Type B pancreatic cell (in vitro differentiated cells): ENCODE measurements at places on chromosomes 6 and 20.

GRCh38 chr20:9294041-9294440, 220.3 kb upstream of the LAMP5 start:
- DNase-seq = no peak

DNA sequence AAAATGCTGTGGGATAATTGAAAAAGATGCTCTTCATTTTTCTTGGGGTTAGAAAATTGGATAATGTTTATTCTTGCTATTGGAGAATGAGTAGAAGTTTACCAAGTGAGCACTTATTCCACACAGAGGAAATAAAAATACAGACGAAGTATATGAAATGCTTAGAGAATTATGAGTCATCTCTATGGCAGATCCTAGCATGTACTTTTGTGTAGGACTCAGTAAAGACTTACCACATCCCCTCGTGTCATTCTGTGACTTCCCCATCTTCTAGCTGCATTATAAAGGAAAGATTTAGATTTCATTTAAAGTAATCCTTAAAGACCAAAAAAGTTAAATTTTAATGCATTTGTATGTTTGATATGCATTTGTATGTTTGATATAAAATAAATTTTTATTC, 685.6 kb downstream of the TBC1D32 start:
- no peak for DNase-seq

DNA sequence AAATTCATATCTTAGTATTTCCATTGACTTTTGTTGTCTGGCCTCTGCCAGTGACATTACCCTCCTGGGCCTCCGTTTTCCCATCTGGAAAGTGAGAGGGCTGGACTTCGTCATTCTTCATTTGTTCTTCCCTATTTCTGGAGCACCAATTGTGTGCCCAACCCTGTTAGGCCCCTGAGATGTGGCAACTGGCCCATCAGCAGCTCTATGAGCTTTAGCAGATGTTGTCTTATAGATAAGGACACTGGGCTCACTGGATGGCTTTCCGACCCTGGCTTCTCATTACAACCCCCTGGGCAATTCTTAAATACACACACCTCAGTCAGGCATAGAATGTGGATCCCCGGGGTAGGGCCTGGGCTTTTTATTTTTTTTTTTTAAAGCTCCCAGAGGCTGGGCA, 14.7 kb downstream of the PABPC1L start:
- no peak for DNase-seq

DNA sequence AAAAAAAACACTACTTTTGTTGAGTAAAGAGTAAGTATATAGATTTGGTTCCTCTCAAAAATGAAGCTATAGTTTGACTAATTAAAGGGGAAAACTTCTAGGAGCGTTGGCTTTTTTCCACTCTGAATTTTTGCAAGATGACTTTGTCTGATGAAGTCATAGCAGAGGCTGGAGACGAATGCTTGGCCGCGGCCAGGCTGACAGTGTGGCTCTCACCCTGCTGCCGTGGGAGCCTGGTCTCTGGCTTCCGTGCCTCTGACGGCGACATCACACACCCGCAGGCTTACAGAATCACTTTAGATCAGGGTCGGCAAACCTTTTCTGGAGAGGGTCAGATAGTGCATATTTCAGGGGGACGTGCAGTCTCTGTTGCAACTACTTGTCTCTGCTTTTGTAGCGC, 145.0 kb downstream of the PHACTR3 start:
- DNase-seq = no peak

GRCh38 chr6:79964607-79965081, 17.3 kb upstream of the ELOVL4 start:
- no peak for DNase-seq

- DNase-seq = no peak
Observed at GRCh38 chr6:166774292-166774691, 147.2 kb upstream of the RPS6KA2 start.

DNA sequence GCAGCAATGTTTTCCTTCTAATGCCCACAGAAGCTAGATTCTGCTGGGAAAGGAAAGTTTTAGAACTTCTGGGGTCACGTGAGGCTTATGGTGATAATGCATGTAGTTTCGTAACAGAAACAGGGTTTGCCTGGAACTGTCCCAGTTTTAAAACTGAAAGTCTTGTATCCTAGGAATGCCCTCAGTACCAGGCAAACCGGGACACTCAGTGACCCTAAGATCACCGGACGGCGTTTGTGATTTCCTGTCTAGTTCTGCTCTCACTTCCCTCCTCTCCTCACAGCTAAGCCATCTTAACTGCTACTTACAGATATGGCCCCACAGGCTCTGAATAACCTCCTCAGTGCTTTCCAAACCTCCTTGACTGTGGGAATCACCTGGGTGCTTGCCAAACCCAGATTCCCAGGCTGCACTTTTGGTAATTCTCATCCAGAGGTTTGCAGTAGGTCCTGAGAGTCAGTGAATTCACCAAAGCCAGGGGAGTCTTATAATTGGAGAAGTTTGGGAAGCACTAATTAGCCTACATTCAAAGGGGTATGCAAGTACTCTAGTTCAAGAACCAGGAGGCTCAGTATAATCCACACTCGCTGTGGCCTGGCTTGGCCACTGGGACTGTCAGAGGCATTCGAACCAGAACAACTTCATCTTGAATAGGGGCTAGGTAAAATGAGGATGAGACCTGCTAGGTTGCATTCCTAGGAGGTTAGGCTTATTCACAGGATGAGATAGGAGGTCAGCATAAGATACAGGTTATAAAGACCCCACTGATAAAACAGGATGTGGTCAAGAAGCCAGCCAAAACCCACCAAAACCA, 231.6 kb upstream of the MYLIP start:
- DNase-seq = no peak

- no peak for DNase-seq
Observed at GRCh38 chr6:106908386-106908840, 66.1 kb downstream of the CD24 start.

DNA sequence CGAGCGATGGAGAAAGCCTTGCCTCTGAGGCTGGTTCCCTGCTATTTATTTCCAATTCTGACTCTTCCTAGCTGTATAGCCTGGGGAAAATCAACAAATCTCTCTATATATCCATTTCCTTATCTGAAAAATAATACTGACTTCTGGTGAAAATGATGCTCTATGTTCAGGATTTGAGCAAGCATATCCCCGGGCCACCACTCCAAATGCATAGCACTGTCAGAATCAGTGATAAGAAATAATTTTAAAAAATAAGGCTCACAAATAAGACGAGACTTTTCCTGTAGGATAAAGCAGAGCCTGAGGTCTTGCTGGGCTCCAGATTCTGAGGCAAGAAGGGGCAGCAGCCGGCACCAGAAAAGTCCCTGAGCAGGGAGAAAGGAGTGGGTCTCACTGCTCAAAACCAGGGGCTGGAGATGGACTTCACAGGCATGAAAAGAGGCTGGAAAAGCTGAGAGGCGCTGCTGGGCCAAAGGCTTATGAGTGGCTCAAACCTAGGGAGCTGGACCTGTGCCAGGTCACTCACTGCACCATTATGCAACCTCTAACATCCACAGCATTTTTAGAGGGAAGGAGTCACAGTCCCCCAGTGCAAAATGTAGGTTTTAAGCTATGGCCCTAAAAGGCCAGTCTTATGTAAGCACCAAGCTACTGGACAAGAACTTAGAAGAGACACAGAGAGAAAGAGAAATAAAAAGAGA, 48.1 kb upstream of the SLC17A4 start:
- no peak for DNase-seq

GRCh38 chr6:134437376-134437775, 119.5 kb upstream of the SGK1 start:
- no peak for DNase-seq

DNA sequence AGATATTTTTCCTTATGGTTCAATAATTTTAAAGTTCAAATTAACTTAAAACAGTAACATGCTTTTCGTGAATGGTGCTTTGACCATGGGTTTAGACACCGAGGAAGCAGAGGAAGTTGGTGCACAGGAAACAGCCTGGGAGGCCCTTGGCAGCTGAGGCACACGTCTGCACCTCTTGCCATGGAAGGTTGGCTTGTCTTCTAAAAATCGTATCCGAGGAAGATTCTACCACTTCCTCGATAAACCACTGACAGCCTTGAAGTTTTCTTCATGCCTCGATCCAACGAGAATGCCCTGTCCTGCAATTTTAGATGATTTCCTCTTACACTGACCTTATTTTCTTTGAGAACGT, 12.2 kb downstream of the DLL1 start:
- no peak for DNase-seq

DNA sequence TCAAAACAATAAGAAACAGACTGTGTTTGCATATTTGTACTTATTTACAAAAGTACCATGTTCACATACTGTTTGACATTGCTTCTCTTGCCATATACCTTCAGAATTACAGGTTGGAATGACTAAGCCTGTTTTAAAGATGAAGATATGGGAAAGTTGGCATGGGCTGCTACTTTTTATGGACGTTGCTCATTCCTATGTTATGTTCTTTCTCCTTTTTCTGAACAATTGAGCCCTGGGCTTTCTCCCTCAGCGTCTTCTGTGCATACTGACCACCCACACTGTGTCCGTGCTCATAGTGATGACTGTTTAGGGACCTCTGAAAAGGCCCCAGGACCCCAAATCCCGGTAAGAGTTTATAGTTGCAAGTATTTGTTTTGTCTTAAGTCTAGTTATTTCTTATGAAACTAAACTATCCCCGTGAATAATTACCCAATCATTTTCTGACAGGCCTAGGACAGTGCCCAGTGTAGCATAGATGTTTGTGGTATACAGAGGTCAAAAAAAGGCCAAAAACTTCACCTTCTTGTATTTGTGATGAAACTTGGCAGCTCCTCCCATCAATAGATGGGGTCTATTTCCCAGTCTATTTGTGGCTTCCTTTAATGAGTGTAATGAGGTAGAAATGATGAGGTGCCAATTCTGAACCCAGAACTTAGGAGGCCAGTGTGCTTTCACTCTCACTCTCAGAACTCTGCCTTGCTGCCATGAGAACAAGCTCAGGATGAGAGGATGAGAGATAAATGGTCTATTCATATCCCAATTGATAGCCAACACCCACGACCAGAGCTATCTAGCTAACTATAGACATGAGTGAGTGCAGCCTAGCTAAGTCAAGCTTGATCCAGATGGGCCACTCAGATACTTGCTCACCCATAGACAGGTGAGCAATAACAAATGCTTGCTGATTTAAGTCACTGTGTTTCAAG, 40.9 kb downstream of the GSTA4 start:
- no peak for DNase-seq

DNA sequence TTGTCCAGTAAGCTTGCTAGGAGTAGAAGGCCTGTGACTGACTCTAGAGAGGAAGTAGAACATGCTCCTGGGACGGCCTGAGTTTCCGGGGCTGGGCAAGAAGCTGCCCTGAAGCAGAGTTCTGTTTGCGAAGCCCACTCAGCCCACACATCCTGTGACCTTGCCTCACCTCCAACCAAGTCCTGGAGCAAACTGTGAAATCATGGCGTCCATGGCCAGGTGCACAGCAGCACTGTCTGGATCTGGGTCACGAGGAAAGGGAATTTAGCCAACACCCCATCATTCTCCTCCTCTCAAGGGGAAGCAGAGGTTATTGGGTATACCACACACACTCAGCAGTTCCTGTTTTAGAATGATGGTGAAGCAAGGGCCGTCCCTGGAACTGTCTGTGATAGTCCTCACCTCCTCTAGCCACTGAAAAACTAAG, 87.5 kb downstream of the CRYBG1 start:
- DNase-seq = no peak

DNA sequence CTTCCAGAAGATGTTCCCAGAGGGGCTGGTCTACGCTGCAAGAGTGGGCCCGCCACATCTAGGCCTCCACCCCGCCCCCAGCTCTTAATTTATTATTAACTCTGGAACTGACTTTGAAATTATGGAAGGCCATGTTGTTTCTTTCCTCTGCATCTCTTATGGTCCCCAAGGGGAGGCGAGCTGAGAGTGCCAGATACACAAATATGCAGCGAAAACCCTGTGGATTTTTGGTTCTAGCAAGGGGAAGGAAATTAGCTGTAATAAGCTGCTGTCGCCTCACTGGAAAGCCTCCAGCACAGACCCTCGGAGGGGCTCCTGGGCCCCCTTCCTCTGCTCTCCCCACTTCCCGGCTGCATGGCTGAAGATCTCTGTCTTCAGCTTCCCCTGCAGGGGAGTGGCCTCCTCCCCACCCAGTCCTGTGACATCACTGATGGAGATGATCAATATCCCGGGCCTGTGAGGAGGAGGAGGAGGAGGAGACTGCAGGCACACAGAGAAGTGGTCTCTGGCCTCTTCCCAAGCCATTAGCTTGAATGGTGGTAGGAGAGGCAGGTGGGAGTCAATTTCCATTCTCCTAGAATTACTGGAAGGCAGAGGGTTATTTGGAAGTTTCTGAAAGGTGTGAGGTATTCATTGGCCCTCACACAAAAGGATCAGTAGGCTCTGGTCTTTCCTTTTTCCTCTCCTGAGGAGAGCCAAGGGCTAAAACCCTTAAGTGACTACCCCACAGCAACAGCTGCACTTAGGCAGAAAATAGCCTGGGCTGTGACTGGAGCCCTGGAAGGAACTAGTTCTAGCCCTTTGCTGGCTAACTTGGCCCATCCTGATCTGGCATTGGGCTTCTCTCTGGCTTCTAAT, 39.7 kb upstream of the CCDC167 start:
- no peak for DNase-seq

- no peak for DNase-seq
Observed at GRCh38 chr6:15475261-15475660, 187.6 kb downstream of the DTNBP1 start.

DNA sequence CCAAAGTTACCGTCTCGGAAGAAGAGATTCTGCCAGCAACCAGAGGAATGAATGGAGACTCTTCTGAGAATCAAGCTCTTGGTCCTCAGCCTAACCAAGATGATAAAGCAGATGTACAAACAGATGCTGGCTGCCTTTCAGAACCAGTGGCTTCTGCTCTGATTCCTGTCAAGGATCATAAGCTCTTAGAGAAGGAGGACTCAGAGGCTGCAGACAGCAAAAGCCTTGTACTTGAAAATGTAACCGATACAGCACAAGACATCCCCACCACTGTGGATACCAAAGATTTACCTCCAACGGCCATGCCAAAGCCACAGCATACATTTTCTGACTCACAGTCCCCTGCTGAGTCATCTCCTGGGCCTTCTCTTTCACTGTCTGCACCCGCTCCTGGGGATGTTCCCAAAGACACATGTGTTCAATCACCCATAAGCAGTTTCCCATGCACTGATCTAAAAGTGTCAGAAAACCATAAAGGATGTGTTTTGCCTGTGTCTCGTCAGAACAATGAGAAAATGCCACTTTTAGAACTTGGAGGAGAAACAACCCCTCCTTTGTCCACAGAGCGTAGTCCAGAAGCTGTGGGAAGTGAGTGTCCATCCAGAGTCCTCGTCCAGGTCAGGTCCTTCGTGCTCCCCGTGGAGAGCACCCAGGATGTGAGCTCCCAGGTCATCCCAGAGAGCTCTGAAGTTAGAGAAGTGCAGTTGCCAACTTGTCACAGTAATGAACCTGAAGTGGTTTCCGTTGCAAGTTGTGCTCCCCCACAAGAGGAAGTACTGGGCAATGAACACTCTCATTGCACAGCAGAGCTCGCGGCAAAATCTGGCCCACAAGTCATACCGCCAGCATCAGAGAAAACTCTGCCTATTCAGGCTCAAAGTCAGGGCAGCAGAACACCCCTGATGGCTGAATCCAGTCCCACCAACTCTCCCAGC, 109.6 kb downstream of the RTN4IP1 start:
- DNase-seq = no peak
